Activated T-helper 1 cell treated with anti-CD3 and anti-CD28 coated beads, Interleukin-2, amount 50 U/mL, for 16 hours (primary cell): ENCODE measurements at places on chromosomes 11 and 22.

DNA sequence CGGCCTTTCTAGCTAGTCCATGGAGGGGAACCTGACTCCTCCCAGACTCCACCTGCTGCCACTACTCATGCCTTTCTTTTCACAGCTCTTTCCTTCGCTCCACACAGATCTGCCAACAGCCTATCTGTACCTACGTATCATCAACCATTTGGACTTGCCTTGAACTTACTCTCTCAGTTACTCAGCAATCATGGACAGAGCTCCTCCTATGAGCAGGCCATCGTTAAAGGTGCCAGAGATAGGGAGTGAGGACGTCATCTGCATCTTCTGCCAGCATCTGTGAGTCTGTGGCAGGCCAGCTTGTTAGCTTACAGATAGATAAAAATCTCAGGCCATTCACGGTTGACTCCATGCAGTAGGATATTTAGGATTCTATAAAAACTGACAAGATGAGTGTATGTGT is 162.9 kb upstream of the ZBED5 start:
- no peak for DNase-seq

DNA sequence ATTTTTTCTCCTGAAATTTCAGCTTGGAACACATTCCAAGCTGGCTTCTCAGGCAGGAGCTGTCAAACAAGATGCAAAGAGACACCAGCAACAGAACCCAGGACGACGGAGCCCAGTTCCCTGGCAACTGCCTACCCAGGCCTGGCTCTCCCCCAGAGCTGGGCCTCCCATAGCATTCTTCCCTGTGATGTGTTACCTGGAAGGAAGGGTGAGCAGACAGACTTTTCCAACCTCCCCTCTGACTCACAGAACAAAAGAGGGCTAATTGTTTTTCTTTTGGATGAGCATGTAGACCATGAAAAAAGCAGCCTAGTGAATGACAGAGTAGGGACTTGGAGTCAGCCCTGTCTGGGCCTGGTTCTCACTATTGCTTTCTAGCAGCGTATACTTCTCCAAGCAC is 55.3 kb upstream of the BMAL1 start:
- DNase-seq, result no peak

DNA sequence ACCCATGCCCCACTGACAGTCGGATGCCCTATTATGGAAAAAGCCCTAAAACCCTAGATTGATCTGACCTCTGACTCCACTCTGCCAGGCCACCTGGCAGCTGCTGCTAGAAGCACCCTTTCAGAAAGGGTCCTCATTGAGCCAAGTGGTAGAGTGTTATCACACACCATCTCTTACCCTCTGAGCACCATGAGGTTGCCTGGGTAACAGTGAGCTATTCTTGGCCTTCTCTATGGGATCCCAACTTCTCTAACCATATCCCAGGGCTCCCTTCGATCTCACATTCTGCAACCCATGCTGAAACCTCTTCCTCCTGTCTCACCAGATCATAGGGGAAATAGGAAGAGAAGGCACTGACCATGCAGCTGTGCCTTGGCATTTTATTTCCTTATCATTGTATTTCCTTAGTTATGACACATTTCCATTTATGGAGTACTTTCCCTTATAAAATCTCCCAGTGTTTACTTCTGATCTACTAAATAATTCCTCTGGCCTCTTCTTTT is 52.7 kb downstream of the MPPED2 start:
- no peak for DNase-seq

DNA sequence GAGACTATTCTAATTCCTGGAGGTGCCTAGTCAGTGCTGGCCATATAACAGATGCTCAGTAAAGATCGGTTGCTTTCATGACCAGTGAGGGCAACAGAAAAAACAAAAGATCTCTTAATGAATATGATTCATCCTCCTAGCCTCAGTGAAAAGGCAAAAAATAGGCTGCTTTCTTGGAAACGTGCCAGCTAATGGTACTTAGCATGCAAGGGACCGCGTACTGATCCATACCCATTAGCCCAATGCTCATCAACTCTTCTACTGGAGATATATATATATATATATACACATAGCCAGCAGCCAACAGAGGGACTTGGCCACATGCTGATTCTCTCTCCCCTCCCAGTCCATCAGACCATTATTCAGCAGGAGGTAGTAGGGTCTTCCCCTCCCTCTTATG is 320.4 kb downstream of the KIRREL3 start:
- DNase-seq, result no peak

GRCh38 chr11:12247543-12248254 is 129.7 kb upstream of the PARVA start:
- no peak for DNase-seq

DNA sequence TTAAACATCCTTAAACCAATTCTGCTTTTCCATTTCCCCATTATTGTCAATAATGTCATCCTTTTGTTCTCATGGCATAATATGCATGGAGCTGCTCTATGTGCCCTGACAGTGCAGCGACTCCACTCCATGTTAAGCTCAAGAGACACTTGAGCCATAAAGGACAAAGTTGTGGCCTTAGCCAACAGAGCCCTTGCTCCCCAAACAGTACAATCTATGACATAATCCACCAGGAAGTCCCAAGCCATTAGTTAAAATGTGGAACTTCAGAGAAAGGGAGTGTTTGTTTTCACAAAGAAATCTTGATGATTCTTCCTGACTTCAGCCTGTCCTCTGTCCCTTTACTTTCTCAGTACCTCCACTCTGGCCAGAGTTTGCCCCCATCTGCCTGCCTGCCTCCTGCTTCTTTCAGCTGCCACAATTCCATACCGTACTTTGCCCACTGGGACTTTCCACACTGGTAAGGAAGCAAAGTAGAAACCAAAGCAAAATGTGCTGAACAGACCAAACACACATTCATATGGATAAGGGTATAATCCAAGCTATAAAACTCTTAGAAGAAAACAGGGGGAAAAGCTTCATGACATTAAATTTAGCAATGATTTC is 46.3 kb upstream of the ZC3H12C start:
- DNase-seq, result no peak

DNA sequence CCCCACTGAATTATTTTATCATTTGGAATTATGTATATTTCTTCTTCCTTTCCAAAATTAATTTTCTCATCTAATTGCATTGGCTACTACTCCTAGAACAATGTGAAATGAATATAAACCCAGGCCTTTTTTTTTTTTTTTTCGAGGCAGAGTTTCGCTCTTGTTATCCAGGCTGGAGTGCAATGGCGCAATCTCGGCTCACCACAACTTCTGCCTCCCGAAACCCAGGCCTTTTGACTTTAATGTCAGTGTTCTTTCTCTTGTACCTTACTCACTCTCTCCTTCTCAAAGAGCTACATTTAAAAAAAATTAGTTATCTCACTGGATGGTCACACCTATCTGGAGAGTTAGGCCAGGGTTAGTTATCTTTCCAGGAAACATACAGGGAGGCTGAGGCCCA is 35.3 kb upstream of the LRRC32 start:
- DNase-seq, result no peak

- no peak for DNase-seq
These were observed 318.1 kb upstream of the CTSC start for GRCh38 chr11:88655656-88656055.

DNA sequence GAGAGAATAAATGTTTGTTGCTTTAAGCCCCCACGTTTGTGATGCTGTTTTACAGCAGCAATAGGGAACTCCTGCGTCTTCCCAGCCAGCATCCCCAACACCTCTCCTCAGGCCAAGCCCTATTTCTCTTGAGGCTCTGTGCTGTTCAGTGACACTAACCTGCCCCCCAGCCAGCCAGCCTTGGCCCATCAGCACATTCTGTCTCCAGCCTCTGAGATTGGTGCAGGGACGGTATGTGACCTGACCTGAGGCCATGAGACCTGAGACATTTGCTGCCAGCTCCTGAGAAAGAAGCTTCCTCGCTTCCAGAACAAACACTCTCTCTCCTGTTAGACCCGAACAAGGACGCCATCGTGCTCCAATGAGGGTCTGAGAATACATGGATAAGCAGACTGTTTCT is 38.5 kb upstream of the SLC35C1 start:
- no peak for DNase-seq

GRCh38 chr11:66958232-66958955 is at the start of gene PC:
Gene PC (minus strand): TSS chr11:66958383. CDS start chr11:66872159, 86,224 bp downstream.
- peak; percentile 94 for DNase-seq

GRCh38 chr22:42613872-42614301 is 796 bp downstream of the POLDIP3 start:
- no peak for DNase-seq
